ENCODE measurements at places on chromosomes 3 and 15.
A peak's percentile ranks its signal among the peaks of the same experiment; 100 is the strongest.

- no peak for DNase-seq
Observed at GRCh38 chr3:107946700-107947099, 144.1 kb downstream of the CD47 start.

DNA sequence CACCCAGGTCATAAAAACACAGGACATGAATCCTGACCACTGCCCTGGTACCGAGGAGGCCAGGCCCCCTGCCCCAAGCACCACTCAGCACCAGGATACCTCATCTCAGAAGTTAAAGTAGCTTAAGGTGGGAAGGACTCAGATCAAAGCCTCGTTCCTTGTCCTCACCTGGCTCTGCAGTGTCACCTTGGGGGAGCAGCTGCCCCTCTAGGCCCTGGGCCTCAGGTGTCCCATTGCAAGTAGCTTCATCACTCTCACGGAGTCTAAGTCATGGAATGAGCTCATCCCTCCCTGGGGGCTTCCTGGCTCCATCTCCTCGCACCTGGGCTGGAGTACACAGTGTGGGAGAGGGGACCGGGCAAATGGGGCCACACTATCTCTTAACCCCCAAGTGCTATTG, 148.0 kb downstream of the TPRA1 start:
- no peak for DNase-seq

DNA sequence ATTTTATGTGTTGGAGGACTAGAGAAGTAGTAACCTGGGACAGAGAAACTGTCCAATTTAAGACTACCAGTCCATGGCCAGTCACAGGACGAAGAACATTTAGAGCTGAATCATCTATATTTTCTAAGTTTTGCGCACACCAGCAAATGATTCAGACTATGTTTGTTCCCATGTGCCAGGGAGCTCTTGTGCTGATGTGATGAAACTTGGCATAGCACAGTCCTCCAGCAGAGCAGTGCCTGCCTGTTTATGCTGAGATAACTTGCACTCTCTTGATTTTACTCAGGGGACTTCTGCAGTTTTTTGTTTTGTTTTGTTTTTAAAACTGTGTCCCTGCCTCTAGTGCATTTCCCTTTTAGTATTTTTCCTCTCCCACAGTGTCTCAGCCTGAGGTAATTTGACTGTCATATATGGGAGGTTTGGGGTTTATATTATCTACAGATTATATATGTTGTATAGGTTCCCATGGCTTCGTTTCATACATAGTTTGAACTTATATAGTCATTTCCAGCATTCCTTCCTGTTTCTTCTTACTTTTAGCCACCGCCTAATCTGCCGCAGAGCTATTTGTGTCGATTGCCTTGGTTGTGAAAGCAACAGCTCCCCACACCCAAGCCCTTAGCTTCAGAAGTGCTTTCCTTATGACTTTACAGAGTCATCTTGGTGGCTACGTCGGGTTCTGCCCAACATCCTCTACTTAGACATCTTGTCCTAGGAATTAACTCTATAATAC, 45.5 kb downstream of the PPM1L start:
- peak; percentile 8 for DNase-seq

DNA sequence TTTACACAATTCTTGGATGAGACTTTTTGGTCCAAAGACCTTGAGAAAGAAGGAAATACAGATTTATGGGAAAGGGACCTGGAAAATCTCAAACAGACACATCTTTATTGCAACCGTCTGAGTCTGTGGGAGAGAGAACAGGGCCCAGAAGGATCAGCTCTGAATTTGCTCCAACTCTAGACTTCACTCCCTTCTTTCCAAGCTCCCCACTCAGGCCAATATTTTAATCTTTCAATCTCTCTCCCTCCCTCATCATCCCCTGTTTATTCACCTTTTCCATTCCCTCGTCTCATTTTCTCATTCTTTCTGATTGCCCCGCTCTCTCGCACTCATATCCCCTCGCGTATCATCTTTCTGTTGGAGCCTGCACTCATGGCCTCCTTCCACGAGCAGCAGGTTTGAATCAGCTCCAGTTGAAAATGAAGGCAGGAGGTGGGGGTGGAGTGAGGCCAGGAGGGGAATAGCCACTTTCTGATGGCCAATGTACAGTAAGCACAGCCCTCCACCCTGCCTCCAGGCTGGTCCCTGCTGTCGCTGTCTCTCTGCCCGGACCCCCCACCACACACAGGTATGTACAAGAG, 63.6 kb upstream of the BOC start:
- DNase-seq = no peak

- DNase-seq = no peak
Observed at GRCh38 chr3:61944726-61945125, 383.4 kb downstream of the PTPRG start.

Measured in stimulated activated naive CD8-positive, alpha-beta T cell treated with anti-CD3 and anti-CD28 coated beads, Interleukin-15, Interleukin-2, amounts not matched to agents 100 U/mL and 50 U/mL, for 24 hours (primary cell).